Activated naive CD8-positive, alpha-beta T cell treated with anti-CD3 and anti-CD28 coated beads for 36 hours (primary cell): ENCODE measurements at places on chromosomes 13 and 19.
A peak's percentile ranks its signal among the peaks of the same experiment; 100 is the strongest.

- peaks cover 9% of the 10 kb centered on the region for H3K4me1 ChIP-seq
- H3K36me3 ChIP-seq = no peaks in the 10 kb centered on the region
- no peak for DNase-seq
- H3K4me3 ChIP-seq = no peak overlapping the region
Measured at GRCh38 chr13:26497968-26498511, 59.4 kb upstream of the WASF3 start.

DNA sequence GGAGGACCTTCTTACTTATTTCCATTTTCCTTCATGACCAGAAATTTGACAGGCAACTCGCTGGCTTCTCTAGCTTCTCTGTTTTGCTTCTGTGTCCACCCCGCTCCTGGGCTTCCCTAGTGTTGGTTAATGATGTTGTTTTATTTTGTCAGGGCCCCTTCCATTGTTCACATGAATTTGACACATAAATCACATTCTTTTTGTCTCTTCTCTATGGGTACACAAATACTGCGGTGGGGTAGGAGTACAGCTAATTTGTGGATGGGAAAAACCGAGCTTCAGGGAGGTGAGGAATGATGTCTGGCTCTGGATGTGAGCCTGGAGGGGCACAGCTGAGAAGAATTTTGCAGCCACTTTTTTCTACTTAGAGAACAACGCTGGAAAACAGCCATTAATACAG is 199.8 kb downstream of the DNAJC15 start:
- H3K36me3 ChIP-seq = no peaks in the 10 kb centered on the region
- no peak for DNase-seq
- no peak overlapping the region for H3K27ac ChIP-seq
- peaks cover 7% of the 10 kb centered on the region for H3K27me3 ChIP-seq
- no peaks in the 10 kb centered on the region for H3K4me1 ChIP-seq

- H3K4me1 ChIP-seq = peaks cover 2% of the 10 kb centered on the region
- no peaks in the 10 kb centered on the region for H3K27me3 ChIP-seq
- peaks cover 3% of the 10 kb centered on the region for H3K36me3 ChIP-seq
Measured at GRCh38 chr13:23865026-23865425, 24.2 kb downstream of the MIPEP start.

DNA sequence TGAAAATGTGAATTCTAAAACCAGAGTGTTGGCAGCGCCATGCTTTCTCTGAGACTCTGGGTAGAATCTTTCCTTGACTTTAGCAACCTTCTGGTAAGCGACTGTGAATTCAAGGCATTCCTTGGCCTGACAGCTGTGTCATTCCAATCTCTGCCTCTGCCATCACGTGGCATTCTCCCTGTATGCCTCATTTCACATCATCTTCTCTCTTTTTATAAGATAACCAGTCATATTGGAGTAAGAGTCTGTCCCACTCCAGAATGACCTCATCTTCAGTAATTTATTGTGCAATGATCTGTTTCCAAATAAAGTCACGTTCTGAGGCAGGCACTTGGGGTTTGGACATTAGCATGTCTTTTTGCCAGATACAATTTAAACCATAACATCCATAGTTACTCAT is 103.4 kb upstream of the POSTN start:
- H3K27ac ChIP-seq = no peak overlapping the region
- H3K4me1 ChIP-seq = no peaks in the 10 kb centered on the region
- no peak overlapping the region for H3K4me3 ChIP-seq
- DNase-seq = no peak
- no peaks in the 10 kb centered on the region for H3K36me3 ChIP-seq

DNA sequence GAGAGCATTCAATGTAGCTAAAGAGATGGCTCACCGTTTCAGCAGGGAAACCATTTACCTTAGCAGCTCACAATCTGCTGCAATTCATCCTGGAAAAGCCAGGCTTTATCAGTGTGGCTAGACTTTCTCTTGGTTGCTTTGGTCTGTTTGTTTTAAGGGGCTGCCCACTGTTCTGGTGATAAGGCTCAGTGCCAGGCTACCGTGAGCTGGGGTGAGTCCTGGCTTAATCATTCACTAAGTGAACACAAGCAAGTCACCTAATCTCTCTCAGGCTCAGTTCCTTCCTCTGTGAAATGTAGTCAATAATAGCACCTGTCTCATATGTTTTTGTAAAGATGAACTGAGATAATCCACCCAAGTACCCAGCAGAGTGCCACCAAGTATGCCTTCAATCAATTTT is 229.0 kb downstream of the TEX29 start:
- H3K27me3 ChIP-seq = no peaks in the 10 kb centered on the region
- H3K27ac ChIP-seq = no peak overlapping the region
- no peaks in the 10 kb centered on the region for H3K4me1 ChIP-seq
- H3K36me3 ChIP-seq = no peaks in the 10 kb centered on the region
- no peak for DNase-seq

DNA sequence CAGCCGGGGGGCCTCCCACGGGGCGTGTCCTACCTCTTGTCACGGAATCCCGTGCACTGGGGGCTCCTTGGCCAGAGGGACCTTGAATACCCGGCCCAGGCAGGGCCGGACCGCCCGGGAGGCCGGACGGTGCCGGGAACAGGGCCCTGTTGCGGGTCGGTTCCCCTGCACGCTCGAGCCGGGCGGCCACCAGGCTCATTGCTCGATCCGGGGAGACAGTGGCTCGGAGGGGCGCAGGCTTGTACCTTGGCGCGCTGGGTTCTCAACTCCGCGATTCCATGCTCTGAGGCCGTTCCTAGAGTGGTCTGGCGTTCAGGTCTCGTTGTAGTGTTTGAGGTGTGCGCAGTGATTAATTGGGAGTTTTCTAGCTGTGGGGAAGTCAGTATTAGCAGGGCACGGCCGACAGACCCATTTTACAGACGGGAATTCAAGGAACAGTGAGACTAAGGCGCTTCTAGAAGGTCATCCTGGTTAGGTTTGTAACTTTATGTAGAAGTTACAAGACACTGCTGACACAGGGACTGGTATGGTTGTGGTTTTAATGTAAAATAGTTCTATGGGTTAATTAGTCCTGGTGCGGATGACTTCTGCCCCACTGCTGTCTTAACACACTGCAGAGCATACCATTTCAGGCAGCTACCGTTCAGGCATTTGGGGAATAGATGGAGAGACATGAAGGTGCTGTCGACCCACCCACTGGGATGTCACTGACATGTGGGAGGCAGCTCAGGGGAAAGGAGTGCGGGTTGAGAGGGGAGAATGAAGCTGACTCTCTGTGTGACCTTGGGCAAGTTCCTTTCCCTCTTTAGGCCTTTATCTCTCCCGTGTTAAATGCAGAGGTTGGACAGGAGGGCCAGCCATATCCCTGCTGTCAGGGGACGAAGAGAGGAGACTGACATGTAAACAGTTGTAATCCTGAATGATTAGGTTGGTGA is 592 bp downstream of the CLPTM1 start:
- no peak for DNase-seq
- H3K4me3 ChIP-seq = peak overlapping the region; percentile 99
- H3K27ac ChIP-seq = peak overlapping the region; percentile 67
- H3K27me3 ChIP-seq = no peaks in the 10 kb centered on the region
- H3K36me3 ChIP-seq = no peaks in the 10 kb centered on the region

DNA sequence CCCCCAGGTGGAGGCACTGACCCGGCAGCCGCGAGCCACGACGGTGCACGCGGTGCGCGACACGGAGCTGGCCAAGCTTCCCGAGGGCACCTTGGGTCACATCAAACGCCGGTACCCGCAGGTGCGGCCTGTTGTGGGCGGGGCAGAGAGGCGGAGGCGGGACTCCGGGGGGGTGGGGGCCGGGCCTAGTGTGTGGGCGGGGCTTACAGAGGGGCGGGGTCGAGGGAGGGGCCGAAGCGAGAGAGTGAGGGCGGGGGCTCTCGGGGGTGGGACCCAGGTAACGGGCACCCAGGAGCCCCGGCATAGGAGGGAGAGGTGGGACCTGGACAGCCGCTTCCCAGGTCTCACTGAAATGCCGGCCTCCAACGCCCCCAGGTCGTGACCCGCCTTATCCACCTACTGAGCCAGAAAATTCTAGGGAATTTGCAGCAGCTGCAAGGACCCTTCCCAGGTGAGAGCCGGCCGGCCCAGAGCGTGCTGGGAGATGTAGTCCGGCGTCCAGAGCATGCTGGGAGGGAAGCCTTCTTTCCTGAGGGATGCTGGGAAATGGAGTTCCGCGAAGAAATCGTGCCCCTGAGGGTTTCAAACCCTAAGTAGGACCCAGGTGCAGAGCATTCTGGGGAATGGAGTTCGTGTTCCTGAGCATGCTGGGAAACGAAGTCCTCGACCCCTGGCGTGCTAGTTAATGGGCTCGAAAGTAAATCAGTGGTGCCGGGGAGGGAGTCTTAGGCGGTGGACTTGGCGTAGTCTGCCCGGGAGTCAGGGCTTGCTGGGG is 15.7 kb downstream of the PNPLA6 start:
- DNase-seq = peak; percentile 52
- no peak overlapping the region for H3K4me3 ChIP-seq
- H3K4me1 ChIP-seq = peaks cover 11% of the 10 kb centered on the region
- H3K36me3 ChIP-seq = peaks cover 14% of the 10 kb centered on the region
- H3K27ac ChIP-seq = no peak overlapping the region
- H3K27me3 ChIP-seq = no peaks in the 10 kb centered on the region

GRCh38 chr19:44282846-44283245 is 22.0 kb downstream of the ZNF235 start:
- peaks cover 60% of the 10 kb centered on the region for H3K36me3 ChIP-seq
- no peak overlapping the region for H3K4me3 ChIP-seq
- H3K27me3 ChIP-seq = no peaks in the 10 kb centered on the region

- no peaks in the 10 kb centered on the region for H3K4me1 ChIP-seq
- no peak overlapping the region for H3K27ac ChIP-seq
- H3K27me3 ChIP-seq = no peaks in the 10 kb centered on the region
- no peak for DNase-seq
- H3K4me3 ChIP-seq = no peak overlapping the region
Measured at GRCh38 chr19:6402837-6403608, 10.1 kb upstream of the GTF2F1 start.

- H3K4me3 ChIP-seq = peak overlapping the region; percentile 99
- peak; percentile 55 for DNase-seq
- peaks cover 29% of the 10 kb centered on the region for H3K4me1 ChIP-seq
- H3K27ac ChIP-seq = peak overlapping the region; percentile 97
- no peaks in the 10 kb centered on the region for H3K27me3 ChIP-seq
Measured at GRCh38 chr19:3178973-3179738, 587 bp downstream of the S1PR4 start.

DNA sequence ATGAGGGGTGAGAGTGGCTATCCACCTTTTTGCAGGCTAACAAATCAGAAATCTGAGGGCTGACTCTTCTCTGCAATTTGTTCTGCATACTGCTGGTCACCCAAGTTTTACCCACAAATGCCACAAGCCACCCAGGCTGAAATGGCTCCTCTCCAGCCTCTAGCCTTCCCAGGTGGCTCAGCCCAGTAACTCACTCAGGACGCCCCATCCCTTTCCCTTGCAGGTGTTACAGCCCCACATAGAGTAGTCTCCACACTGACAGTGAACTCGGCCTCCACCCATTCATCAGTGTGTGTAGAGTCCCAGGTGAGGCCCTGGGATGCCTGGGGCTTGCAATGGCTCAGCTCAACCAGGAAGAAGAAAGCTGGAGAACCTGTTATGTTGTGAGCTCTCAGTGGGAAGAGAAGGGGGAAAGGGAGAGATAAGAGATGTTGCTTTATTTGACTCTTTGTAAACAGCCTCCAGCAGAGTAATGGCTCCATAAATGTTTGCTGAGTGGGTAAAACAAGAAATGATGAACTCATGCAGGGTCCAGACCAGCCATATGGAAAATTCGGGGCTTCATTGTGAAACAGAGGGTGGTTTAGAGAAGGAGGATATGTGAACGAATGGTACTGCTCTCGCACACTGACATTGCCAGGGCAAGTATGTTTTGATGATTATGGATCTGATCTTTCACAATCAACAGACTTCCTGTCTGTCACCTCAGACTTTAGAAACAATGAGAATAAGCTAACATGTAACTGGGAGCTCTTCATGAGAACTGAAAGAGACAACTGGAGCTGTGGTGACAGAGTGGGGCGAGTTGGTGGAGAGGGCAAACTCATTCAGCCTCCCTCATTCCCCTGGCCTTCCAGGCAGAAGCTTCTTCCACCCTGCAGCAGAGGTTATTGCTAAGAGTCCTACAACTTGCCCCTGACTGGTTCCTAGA is 74.2 kb upstream of the RFC3 start:
- no peaks in the 10 kb centered on the region for H3K36me3 ChIP-seq
- no peak overlapping the region for H3K4me3 ChIP-seq
- H3K27ac ChIP-seq = peak overlapping the region; percentile 17

- H3K4me1 ChIP-seq = no peaks in the 10 kb centered on the region
- no peaks in the 10 kb centered on the region for H3K36me3 ChIP-seq
- no peak overlapping the region for H3K4me3 ChIP-seq
- H3K27ac ChIP-seq = no peak overlapping the region
Measured at GRCh38 chr13:86878781-86879180, 792.4 kb upstream of the SLITRK5 start.

GRCh38 chr13:96651598-96651997 is 342.7 kb downstream of the OXGR1 start:
- DNase-seq = no peak
- no peak overlapping the region for H3K4me3 ChIP-seq
- H3K36me3 ChIP-seq = no peaks in the 10 kb centered on the region
- no peaks in the 10 kb centered on the region for H3K4me1 ChIP-seq

- DNase-seq = no peak
- H3K36me3 ChIP-seq = no peaks in the 10 kb centered on the region
- H3K27me3 ChIP-seq = no peaks in the 10 kb centered on the region
- no peak overlapping the region for H3K4me3 ChIP-seq
Measured at GRCh38 chr13:110536006-110536693, 25.4 kb downstream of the RAB20 start.

GRCh38 chr19:49497047-49497788 is 984 bp downstream of the RPS11 start:
- peaks cover 18% of the 10 kb centered on the region for H3K27me3 ChIP-seq
- H3K36me3 ChIP-seq = peaks cover 57% of the 10 kb centered on the region
- peaks cover 53% of the 10 kb centered on the region for H3K4me1 ChIP-seq
- DNase-seq = peak; percentile 63

GRCh38 chr13:44032802-44033201 is 153.1 kb downstream of the LACC1 start:
- no peaks in the 10 kb centered on the region for H3K4me1 ChIP-seq
- no peak for DNase-seq
- no peak overlapping the region for H3K4me3 ChIP-seq

DNA sequence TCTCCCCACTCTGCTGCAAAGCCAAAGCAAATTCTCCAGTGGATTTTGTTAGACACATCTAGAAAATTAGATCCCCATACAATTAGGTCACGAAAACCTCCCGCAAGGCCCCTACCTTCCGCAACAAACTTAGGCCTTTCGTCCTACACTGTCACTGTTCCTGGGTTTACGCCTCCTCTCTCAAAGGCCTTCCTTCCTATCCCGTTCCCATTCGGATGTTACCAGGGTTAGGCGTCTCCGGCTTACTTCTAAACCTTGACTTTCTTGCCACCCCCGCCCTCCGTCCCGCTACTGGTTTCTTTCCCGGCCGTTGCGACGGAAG is 754 bp downstream of the RNF6 start:
- H3K4me3 ChIP-seq = peak overlapping the region; percentile 99
- no peak for DNase-seq
- H3K27ac ChIP-seq = peak overlapping the region; percentile 100
- H3K36me3 ChIP-seq = peaks cover 28% of the 10 kb centered on the region
- no peaks in the 10 kb centered on the region for H3K27me3 ChIP-seq
- H3K4me1 ChIP-seq = peaks cover 29% of the 10 kb centered on the region

GRCh38 chr19:1882089-1882785 is 3.1 kb downstream of the ABHD17A start:
- H3K27me3 ChIP-seq = no peaks in the 10 kb centered on the region
- DNase-seq = peak; percentile 80
- H3K36me3 ChIP-seq = peaks cover 22% of the 10 kb centered on the region
- H3K4me3 ChIP-seq = peak overlapping the region; percentile 97
- peak overlapping the region; percentile 94 for H3K27ac ChIP-seq
